NCI-H226 (cell line): ENCODE measurements at places on chromosomes 7 and 10.
A peak's percentile ranks its signal among the peaks of the same experiment; 100 is the strongest.

DNA sequence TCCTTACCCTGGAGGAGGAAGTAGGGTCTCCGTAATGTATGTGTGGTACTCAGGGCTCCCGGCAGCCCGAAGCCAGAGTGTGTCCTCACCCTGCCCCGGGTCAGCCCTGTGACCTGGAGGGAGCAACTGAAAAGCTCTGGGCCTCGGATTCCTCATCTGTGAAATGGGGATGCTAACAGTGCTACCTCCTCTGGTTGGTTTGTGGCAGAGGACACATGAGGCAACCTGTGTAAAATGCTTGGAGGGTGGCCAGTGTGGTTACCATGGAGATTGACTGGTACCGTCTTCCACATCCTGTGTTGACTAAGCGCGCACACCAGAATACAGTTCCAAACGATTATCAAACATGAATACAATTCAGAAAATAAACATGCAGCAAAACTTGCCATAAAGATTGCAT, 163.8 kb upstream of the KLF6 start:
- DNase-seq, result no peak

DNA sequence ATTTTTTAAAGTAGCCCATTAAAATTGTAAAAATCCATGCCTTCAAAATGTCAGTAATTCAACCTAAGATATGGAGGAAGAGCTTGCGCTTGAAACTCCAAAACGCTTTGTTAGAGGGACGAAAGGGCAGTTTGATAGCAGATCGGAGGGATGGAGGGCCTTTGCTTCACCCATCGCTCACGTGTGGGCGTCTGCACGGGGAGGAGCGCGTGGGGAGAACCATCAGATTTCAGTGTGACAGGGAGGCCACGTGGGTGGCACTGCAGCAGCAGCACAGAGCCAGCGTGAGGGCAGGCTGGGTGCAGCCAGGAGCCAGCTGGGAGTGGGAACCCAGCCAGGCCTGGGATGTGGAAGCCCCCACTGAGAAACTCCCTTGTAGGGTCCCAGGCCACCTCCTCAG, 325.5 kb downstream of the PAXIP1 start:
- no peak for DNase-seq

DNA sequence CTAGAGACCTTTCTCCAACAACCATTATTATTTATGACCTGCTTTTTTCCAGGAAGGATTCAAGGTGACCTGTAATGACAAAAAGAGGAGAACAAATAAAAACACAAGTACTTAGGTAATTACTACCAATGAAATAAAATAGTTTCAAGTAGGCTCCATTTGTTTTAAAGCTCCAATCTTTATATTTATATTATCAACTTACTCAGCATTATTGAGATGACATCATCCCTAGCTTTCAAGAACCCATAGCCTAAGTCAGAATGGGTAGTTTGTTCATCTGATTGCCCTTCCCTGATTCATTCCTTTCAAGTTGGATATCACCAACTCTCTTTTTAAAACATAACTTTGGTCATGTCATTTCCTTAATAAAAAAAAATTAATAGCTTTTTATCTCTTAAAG, 131.5 kb downstream of the GRM3 start:
- no peak for DNase-seq

GRCh38 chr10:121710207-121710606, 112.0 kb upstream of the FGFR2 start:
- no peak for DNase-seq

DNA sequence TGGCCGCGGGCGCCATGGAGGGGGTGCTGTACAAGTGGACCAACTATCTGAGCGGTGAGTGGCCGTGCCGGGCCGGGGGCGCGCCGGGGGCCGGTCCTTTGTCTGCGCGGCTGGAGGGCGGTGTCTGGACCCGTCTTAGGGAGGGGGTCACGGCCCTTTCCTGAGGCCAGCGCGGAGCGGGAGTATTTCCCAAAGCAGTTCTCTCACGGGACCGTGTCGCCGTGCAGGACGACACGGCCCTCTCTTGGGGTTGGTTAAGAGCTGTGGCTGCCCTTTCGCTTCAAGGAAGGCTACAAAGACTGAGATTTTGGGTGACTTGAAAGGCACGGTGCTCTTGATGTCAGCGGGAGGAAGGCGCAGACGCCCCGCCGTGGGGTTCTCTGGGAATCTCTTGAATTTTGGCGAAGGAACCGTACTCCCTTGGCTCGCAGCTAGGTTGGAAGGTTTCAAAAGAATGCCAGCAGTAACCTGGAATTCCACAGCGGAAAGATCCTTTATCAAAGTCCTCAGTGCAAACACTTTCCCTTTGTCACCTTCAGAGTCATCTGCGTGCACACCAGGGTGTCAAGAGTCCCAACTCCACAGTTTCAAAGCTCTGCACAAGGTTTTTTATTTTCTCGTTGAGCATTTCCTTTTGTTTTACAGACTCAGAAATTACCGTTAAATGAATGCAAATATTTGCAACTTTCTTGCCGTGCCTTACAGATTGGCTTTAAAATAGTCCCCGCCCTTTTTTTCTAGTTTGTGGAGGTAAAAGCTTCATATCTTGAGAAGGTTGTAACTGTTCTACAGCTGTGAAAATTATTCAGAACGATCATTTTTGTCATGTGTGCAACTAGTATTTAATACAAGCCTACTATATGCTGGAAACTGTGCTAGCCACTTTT, 780 bp downstream of the PLEKHA8 start:
- DNase-seq, result peak; percentile 56

DNA sequence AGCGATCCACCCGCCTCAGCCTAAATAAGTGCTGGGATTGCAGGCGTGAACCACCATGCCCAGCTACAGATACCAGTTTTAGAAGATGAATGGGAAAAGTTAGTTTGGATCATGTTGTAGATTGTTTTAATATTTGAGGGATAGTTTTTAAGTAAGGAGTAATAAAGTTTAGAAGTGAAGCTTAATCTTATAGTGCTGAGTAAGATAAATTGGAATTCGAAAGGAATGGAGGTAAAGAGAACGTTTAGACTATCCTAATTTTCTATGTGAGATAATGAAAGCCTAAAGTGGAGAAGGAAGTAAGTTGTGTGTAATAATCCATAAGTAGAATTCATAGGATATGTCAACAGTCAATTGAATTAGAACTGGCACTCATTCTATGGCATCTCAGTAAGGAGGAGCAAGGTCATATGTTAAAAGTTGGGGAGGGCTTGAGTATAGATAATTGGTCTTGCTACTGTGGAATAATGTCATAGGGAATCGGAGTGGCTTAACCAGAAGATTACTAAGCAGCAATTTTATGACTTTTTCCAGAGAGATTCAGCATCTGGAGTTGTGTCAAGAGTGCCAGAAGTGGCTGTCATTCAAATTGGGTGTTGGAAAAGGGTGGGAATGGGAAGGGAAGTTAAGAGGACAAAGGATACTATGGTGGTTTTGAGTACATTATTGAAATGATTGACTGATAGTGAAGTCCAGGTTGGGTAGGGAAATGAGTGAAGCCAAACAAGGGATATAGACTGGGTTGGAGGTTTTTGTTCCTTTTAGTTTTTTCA, 12.1 kb downstream of the TAX1BP1 start:
- DNase-seq, result no peak

- no peak for DNase-seq
Observed at GRCh38 chr10:618229-618989, 71.1 kb downstream of the DIP2C start.

DNA sequence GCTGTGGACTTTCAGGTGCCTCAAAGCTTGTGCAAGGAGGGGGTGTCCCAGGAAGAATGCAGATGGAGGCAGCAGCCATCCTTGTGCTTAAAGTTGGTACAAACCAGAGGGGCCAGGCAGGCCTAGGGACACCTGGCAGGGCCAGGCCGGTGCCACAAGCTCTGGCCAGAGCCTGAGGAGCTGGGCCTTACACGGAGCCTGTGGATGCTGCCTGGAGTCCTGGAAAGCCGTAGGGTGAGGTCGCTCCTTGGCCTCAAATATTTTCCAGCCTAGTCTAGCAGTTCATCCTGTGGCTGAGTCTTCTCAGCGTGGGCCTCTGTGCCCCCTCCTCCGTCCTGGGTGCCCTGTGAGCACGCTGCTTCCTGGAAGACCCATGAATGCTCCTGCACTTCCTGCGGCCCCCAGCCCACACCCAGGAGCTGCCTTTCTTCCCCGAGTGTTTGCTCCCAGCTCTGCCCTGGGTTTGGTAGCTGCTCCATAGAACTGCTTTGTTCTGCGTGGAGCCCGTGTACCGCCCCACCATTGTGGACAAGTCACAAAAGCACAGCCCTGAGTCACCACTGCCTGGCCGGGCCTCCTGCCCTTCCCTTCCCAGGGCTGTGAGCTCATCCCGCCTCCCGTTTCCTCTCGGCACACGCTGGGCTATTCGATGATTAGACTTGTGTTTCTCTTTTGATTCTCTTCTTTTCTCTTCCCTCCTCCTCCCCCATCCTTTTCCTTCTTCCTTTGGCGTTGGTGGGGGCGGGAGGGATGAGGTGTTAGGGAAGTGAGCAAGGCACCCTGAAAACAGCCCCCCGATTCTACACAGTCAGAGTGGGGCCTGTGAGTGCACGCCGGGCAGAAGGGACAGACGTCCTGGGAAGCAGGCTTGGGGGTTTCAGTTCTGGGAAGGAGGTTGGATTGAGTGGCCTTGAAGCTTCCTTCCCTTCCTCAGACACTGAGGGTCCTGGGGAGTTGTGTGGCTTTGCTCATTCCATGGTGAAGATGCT, 73.2 kb upstream of the SHH start:
- no peak for DNase-seq

GRCh38 chr10:52343439-52343838, 29.4 kb downstream of the DKK1 start:
- no peak for DNase-seq

DNA sequence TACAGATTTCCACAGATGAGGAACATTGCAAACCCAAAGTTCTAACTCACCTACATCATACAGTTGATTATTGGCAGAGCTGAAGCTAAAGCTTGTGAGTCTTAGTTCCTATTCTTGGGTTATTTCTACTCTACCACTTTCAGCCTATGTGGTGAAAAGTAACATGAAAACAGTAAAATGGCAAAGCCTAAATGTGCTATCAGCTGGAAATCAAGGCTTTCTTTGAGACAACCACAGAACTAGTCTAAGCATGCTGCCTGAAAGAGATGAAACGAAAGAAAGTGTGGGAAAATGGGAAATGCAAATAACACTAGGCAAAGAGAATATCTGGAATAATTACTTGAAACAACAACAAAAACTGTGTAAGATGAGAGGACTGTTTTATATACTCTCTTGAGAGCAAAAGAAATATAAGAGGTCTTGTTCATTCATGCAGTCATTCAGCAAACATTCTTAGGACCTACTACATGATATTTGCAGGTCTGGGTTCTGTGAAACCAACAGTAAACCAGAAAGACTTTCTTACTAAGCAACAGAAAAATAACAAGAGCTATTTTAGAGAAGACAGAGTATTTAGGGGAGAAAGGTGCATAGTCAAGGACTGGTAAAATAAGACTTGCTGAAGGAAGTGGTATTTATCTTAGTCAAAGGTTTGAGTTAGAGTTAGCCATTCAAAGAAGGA, 437.1 kb downstream of the HTR7 start:
- DNase-seq, result no peak

DNA sequence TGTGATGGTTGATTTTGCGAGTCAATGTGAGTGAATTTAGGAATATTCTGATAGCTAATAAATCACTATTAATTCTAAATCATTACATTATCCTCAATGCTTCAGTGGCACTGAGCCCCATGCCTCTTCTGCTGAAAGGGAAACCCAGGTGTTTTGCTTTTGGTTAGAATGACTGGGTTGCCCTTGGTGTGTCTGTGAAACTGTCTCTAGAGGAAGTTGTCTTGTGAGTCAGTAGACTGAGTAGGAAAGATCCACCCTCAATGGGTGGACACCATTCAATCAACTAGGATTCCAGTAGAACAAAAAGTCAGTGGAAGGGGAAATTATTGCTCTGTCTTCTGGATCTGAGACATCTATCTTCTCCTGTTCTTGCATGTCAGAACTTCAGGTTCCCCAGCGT, 472.4 kb downstream of the ANKRD7 start:
- DNase-seq, result no peak

DNA sequence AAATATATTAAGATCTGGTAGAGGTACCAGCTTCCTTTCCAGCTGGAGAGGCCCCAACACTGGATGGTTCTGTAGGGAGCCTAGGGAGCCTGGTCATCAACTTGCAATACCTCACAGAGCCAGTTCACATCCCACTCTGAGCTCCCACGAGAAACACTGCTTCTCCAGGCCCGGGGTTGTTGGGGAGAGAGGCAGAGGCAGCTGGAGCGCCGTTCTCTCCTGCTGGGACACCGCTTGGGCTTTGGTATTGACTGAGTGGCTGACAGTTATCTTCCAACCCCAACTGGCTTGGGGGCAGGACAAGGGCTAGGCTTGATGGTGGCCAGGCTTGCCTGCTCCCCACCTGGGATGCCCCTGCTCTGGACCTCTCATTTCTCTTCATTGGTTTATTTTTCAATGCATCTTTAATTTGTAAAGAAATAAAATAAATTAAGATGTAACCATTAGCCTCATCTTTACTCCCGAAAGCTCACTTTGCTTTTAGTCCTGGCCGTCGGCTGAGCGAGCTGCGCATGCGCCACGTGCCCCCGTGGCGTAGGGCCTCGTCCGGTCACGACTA, 10.0 kb upstream of the CHCHD1 start:
- no peak for DNase-seq

- DNase-seq, result no peak
Observed at GRCh38 chr7:42469341-42469740, 232.3 kb upstream of the GLI3 start.

GRCh38 chr10:104664205-104664604, 23.1 kb downstream of the SORCS3 start:
- DNase-seq, result no peak
